ENCODE measurements at places on chromosomes 12 and 14. TPM values are rescaled to one million over a fixed set of nuclear protein-coding genes. Genes with fewer than 3 reads are reported as not detected.

DNA sequence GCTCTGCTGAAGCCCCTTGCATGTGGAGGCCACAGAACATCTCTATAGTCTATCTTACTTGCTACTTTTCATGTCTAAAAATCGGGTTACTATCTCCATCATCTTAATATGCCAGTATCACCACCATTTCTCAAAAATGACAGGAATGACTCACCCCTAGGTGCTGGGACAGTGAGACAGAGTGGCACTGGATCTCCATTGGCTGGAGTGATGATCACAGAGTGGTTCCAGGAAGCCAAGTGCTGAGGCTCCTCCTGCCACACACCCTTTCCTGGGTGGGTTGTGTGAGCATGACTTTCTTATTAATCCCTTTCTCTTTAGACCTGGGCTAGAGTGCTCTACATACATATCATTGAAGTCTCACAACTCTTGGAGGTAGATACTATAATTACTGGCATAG is 3.3 kb upstream of the ASCL1 start:
- no peak for DNase-seq

The C3AR1 gene
- total RNA-seq, result not detected

The SOAT2 gene
- not detected for total RNA-seq

DNA sequence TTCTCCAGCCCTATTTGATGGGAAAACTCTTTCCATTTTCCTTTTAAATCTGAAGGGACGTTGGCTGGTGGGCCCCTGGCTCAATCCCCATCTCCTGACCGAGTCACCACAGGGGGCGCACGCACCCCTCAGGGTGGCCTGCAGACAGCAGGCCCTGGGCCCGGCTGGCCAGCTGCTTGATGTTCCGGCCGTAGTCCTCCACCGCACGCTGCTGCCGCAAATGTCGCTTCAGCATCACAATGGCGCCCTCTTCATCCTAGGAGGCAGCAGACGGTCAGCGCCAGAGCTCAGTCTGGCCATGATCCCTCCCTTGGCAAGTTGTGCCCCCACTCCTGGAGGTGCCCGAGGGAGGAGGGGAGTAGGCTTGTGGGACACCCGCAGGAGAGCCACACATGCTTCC is 70.0 kb downstream of the PLEKHG3 start:
- DNase-seq, result no peak

DNA sequence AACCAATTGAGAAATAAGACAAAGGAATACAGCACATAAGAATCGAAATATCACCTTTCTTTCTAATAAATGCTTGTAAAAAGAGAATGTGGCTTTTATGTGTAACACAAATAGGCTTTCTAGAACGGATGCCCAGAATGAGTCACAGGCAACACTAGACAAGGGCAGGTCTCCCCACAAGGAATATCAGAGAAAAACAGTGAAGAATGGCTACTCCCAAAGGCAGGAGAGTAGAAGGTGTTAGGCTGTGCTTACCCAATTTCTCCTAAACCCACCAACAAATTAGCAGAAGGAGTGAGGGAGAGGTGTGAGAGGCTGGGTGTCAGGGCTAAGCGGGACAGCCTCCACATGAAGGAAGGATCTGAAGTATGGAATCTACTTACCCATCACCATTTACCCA is 55.2 kb downstream of the GALNT4 start:
- DNase-seq, result no peak

- no peak for DNase-seq
Observed at GRCh38 chr12:17878714-17879113, 211.3 kb downstream of the RERGL start.

- no peak for DNase-seq
Observed at GRCh38 chr12:68115281-68115680, 44.3 kb downstream of the IFNG start.

DNA sequence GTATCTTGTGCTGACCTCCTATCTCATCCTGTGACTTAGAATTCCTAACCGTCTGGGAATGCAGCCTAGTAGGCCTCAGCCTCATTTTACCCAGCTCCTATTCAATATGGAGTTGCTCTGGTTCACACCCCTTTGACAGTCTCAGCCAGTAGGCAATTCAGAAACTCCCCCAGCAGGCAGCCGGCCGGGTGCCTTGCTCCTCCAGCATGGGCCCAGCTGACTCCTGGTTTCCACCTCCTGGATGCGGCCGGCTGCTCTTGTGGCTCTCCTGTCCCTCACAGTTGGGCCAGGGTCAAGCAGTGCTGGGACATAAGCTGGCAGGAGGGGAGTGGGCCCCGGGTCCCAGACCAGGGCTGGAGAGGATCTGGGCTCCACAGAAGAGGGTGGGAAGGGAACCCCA is 58.2 kb downstream of the LRRC74A start:
- no peak for DNase-seq

GRCh38 chr14:103061482-103061976 is 4.2 kb upstream of the CDC42BPB start:
- no peak for DNase-seq

The WSCD2 gene
- total RNA-seq, result not detected

The PYGL gene
- 39.5 TPM for total RNA-seq

The DAO gene
- not detected for total RNA-seq

The CLEC6A gene
- not detected for total RNA-seq

The TRIM9 gene
- total RNA-seq, result 1.6 TPM

The P2RX2 gene
- total RNA-seq, result not detected

DNA sequence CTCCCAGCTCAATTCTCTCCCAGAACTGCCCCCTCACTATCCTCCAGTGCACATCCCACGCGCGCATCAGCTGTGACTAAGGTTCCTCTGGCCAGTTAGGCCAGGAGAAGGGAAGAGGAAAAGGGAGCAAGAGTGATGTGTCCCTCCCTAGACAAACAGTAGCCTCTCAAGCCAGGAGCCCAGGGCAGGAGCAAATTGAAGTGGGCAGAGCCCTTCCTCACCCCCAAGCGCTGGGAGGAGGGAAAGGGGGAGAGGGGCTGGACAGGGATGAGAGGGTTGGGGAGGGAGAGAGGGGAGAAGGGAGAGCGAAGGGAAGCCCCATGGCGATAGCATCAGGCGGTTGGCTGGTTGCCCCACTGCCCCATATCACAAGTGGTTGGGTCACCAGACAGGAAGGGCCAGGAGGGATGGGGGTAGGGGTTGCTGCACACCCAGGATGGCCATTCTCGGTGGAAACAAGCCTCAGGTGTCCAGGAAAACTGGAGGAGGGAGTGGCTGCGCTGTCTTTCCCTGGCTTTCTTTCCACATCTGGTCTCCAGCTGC is 1.1 kb downstream of the CD63 start:
- peak; percentile 52 for DNase-seq

DNA sequence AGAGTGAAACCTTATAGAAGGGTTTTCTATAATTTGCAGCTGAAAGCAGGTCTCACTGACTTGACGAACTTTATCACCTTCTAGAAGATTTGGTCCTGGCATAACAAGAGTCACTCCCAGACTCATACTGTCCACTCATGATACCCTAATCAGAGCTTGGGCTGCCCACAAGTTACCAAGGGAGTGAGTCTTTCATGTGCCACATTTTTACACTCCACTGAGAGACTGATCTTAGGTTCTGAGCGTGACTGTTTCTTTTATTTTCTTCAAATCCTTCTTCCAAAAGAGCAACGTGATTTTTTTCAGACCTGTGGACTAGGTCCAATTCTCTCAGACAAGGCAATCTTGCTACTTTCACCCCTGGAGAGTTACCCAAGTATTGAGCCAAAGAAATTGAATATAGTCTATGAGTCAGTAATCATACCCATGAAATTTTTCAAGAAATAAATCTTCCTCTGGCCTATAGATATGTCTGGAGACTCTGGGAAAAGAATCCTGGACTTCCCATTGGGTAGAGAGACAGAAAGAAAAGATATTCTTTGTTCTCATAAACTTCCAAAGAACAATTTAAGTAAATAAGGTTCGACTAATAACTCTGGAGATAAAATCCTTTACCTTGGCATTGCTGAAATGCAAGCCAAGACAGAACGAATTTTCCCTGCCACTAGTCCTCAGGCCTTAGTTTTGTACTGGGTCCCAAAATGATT is 26.9 kb downstream of the SIX1 start:
- DNase-seq, result no peak

DNA sequence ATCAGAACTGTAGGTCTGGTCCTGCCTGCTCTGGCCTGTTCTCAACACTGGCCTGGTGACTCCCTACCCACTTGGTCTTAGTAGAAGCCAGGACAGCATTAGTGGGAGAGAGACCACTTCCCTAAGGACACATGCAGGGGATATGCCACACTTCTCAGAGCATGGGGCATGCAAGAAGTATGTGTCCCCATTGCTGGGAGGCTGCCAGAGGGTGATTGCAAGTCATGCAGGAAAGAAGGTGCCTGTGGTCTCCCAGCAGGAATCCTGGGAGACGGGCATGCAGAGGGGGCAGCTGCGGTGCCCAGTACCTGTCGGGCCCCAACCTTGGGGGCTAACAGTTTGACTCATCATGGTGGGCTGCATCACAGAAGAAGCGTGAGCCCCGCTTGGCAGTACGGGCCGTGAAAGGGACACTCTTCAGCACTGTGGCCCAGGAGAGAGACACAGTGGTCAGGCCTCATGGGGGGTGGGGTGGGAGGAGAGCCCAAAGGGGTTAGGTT is 23.0 kb downstream of the PRPF40B start:
- no peak for DNase-seq

DNA sequence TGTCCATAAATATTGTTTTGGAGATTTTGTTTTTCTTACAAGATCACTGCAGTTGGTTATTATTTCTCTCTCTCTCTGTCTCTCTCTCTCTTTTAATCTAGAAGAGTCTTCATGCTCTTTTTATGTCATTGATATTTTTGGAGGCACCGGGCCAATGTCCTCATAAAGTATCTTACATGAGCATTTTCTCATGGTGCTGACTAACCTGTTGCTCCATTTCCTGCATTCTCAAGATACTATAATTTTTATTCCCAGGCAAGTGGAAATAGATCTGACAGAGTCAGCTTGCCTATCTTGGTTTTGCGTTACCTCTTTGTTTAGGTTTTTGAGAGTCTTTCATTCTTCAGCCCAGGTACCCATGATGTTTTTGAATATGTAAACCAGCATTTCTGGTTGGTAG is 938.8 kb upstream of the FBXO33 start:
- DNase-seq, result no peak

GRCh38 chr12:22014783-22015144 is 31.3 kb upstream of the CMAS start:
- no peak for DNase-seq

- peak; percentile 49 for DNase-seq
Observed at GRCh38 chr14:54893151-54893760, 9.4 kb downstream of the GCH1 start.

Data from Calu3 (cell line).